ENCODE measurements at places on chromosomes 1 and 21.

DNA sequence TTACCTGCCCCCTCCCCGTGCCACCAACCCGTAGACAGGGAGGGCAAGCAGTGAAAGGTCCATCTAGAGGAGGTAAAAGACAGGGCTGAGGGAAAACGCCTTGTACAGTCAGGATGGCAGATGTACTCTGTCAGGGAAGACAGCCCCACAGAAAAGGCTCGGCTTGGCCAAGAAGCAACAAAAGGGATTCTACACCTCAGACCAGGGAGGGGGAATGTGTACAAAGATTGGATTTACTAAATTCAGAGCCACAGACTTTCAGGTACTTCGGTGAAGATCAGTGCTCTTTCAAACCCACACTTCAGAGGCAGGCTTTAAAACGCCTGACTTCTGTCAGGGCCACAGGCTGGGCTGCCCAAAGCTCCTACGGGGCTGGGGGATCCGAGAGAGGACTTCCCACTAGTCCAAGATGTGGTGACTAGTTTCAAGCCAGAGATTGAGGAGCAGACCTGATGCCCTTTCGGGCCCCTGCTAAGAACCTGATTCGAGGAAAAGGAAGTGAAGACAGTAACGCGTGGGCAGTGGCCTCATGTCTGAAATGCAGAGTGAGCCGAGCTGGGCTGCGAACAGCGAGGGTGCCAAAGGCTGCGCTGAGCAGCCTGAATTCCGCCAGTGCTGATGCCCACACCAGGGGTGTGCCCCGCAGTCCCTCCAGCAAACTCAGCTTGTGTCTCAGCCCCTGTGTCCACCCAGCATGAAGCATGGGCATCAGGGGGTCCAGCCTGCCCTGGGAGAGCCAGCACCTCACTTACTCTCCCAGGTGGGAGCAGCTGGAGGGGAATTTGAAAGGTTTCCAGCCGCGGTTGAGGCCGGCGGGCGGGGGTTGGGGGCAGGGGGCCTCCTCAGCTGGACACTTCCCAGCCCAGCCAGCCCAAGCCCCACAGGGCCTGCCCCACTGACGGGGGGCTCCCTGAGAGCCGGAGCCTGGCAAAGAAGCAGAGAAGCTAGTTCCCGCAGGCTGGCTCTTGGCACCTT lies 36.2 kb downstream of the KIAA1614 start:
- H3K4me3 ChIP-seq, result no peak overlapping the region
- H3K36me3 ChIP-seq, result peaks cover 41% of the 10 kb centered on the region
- H3K27ac ChIP-seq, result no peak overlapping the region
- H3K4me1 ChIP-seq, result peaks cover 5% of the 10 kb centered on the region

- no peak overlapping the region for H3K27ac ChIP-seq
- no peak for DNase-seq
- H3K4me3 ChIP-seq, result no peak overlapping the region
- peaks cover 5% of the 10 kb centered on the region for H3K27me3 ChIP-seq
Measured at GRCh38 chr21:44533891-44534627, 5.9 kb downstream of the KRTAP10-1 start.

DNA sequence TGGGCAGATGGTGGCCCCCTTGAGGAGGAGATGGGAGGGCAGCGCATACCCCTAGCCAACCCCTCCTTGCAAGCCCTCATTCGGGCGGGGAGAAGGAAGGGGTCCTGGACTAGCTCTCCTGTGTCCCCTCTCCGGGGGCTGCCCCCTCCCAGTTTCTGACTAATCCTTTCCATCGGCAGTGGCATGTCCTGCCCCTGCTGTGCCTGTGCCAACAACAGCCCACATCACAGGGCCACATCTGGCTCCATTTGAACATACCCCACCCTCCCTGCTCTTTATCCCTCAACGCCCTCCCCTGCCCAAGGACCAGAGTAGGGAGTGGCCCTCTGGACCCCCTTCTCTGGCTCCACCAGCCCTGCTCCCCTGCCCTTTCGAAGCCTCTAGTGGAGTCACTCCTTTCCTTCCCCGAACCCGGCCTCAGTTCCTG lies 11.0 kb upstream of the LMNA start:
- H3K27me3 ChIP-seq, result peaks cover 38% of the 10 kb centered on the region
- H3K27ac ChIP-seq, result peak overlapping the region; percentile 96
- no peaks in the 10 kb centered on the region for H3K36me3 ChIP-seq
- H3K4me3 ChIP-seq, result no peak overlapping the region
- no peak for DNase-seq

GRCh38 chr1:167659450-167659849 lies 29.4 kb downstream of the RCSD1 start:
- peak overlapping the region; percentile 68 for H3K27ac ChIP-seq
- peaks cover 51% of the 10 kb centered on the region for H3K36me3 ChIP-seq
- H3K4me3 ChIP-seq, result no peak overlapping the region
- H3K27me3 ChIP-seq, result no peaks in the 10 kb centered on the region

GRCh38 chr1:162081316-162081715 lies 11.8 kb downstream of the NOS1AP start:
- H3K4me3 ChIP-seq, result no peak overlapping the region
- no peak overlapping the region for H3K27ac ChIP-seq
- H3K4me1 ChIP-seq, result no peaks in the 10 kb centered on the region
- H3K27me3 ChIP-seq, result peaks cover 22% of the 10 kb centered on the region
- H3K36me3 ChIP-seq, result no peaks in the 10 kb centered on the region

- no peak overlapping the region for H3K27ac ChIP-seq
- H3K4me3 ChIP-seq, result no peak overlapping the region
- H3K4me1 ChIP-seq, result no peaks in the 10 kb centered on the region
- no peaks in the 10 kb centered on the region for H3K36me3 ChIP-seq
- DNase-seq, result no peak
- H3K27me3 ChIP-seq, result peaks cover 9% of the 10 kb centered on the region
Measured at GRCh38 chr1:229217716-229218115, 53.2 kb upstream of the RAB4A start.

GRCh38 chr21:16034446-16035190 lies 304.8 kb downstream of the USP25 start:
- H3K27ac ChIP-seq, result no peak overlapping the region
- H3K27me3 ChIP-seq, result no peaks in the 10 kb centered on the region

DNA sequence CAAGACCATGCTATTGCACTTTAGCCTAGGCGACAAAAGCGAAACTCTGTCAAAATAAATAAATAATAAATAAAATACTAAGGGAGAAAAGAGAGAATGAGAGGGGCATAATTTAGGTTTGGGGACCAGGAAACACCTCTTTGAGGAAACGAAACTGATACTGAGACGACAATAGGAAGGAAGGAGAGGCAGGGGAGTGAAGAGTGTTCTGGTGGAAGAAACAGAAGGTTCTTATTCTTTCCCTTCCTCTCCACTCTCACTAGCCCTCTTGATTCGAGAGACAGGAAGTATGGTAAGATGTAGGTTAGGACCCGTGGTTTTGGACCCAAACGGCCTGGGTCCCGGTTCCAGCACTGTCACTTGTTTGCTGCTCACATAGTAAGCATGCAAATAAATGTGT lies 1.6 kb upstream of the NKAIN1 start:
- H3K27ac ChIP-seq, result no peak overlapping the region
- no peaks in the 10 kb centered on the region for H3K36me3 ChIP-seq
- H3K27me3 ChIP-seq, result peaks cover 43% of the 10 kb centered on the region
- no peak for DNase-seq
- H3K4me1 ChIP-seq, result peaks cover 10% of the 10 kb centered on the region

DNA sequence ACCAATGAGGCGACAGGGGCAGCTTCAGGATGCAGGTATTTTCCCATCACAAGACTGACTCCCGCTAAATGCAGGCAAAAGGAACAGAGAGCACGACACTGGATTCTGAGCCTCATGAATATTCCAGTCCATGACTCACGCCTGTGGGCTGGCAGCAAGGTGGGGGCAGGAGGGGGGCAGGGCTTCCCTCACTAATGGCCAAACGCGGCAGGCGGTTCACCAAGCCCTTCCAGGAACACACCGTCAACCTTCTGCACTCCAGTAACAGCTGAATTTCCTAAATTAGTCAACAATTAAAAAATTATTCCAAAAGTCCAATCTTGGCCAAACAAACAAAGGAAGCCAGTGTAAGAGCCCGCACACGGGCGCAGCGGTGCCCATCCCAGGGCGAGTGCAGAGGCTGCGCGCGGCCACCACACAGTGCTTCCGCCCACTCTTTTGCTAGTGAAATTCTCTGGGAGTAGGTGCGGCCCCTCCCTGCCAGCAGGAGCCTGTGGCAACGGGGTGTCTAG lies 12.5 kb upstream of the GPR153 start:
- DNase-seq, result no peak
- H3K4me3 ChIP-seq, result no peak overlapping the region
- H3K4me1 ChIP-seq, result no peaks in the 10 kb centered on the region
- H3K27ac ChIP-seq, result no peak overlapping the region
- H3K27me3 ChIP-seq, result no peaks in the 10 kb centered on the region
- H3K36me3 ChIP-seq, result peaks cover 2% of the 10 kb centered on the region

DNA sequence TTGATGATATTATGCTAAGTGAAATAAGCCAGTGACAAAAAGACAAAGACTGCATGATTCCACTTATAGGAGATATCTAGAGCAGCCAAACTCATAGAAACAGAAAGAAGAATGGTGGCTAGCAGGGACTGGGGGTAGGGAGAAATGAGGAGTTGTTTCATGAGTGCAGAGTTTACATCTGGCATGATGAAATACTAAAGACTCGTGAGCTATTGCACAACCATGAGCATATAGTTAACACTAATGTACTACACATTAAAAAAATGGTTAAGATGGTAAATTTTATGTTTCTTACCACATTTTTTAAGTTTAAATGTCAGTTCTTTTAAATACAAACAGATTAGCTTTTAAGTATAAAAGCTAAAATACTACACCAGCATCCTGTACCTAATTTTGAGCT lies 57.8 kb downstream of the ESRRG start:
- no peaks in the 10 kb centered on the region for H3K4me1 ChIP-seq
- no peak overlapping the region for H3K27ac ChIP-seq
- H3K36me3 ChIP-seq, result no peaks in the 10 kb centered on the region
- no peak for DNase-seq

DNA sequence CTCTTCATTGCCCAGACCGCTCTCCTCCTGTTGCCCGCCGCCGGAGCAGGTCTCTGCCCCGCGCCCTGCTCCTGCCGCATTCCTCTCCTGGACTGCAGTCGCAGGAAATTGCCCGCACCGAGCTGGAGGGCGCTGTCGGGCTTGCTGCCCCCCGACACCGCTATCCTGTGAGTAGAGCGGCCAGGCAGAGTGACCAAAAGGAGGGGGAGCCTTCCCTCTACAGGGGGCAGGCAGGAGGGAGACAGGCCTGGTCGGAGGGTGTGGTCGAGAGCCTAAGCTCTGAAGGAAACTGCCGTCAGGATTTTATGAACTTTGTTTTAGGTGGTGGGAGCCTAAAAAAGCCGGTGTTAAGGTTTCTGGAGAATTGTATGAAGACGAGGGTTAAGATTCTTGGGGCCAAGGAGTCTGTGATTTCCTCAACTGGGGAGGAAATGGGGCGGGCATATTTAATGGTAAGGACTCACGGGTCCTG lies 517 bp downstream of the LRIG2 start:
- H3K4me1 ChIP-seq, result peaks cover 20% of the 10 kb centered on the region
- DNase-seq, result no peak
- peak overlapping the region; percentile 93 for H3K27ac ChIP-seq
- peaks cover 13% of the 10 kb centered on the region for H3K36me3 ChIP-seq

DNA sequence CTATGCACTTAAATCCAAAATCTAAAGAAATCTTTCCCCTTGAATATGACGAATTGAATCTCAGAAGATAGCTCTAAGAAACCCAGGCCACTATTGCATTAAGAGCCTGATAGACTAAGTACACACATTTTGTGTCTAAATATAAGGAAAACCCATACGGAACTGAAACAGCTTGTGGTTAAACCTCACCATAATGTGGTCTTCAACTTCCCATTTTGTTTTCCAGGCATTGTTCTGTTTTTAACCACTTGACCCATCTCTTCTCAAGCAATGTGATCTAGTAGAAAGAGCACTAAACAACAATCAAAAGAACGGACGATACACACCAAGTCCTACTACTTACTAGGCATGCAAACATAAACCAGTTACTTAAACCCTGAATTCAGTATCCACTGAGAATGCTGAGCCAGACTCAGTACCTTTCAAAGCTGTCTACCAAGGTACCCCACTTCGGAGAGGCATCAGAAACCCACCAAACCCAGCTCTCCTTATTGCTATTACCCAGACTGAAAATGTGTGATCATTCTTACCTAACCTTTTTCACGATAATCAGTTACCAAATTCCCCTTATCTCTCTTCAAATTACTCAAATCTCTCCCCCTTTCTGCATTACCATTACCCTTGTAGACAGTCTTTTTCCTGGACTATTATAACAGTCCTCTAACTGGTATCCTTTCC lies 12.8 kb downstream of the OTUD7B start:
- H3K27ac ChIP-seq, result peak overlapping the region; percentile 75
- peaks cover 50% of the 10 kb centered on the region for H3K4me1 ChIP-seq
- H3K27me3 ChIP-seq, result no peaks in the 10 kb centered on the region
- peaks cover 41% of the 10 kb centered on the region for H3K36me3 ChIP-seq

- H3K27me3 ChIP-seq, result peaks cover 62% of the 10 kb centered on the region
- H3K4me1 ChIP-seq, result no peaks in the 10 kb centered on the region
- no peaks in the 10 kb centered on the region for H3K36me3 ChIP-seq
- no peak overlapping the region for H3K4me3 ChIP-seq
- no peak overlapping the region for H3K27ac ChIP-seq
Measured at GRCh38 chr1:165369255-165369848, 12.8 kb upstream of the LMX1A start.

DNA sequence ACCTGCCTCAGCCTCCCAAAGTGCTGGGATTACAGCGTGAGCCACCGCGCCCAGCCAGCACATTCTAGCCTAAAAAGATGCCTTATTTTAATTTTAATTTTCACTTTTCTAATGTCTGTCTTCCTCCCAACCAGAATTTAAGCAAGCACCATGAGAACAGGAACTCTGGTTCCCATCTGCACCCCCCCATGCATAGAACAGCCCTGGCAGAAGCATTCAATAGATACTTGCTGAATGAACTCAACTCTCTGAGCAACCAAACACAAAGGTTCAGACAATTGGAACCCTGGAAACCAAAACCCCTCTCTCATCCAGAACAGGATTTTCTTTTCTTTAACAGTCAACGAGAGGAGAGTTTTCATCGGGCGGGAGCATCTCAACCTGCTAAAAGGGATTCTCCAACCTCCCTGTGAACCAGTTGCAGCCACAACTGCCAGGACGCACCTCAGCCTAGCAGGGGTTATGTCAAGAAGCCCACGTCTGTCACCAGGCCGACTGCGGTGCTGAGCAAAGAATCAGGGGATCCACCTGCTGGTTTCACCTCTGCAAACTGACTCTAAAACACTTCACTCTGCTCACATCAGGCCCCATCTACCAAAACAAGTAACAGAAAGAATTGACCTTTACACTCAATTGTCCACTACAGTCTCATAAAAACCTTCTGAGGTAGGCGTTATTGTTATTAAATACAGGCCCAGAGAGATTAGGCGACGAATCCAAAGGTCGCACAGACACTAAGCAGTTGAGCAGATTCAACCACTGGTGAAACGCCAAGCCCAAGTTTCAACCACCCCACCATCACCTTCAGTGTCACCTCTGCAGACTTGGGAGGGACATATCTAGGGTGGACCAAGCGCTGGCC lies 1.7 kb downstream of the KIAA2013 start:
- peak overlapping the region; percentile 42 for H3K27ac ChIP-seq
- no peaks in the 10 kb centered on the region for H3K27me3 ChIP-seq
- no peak for DNase-seq
- H3K36me3 ChIP-seq, result peaks cover 33% of the 10 kb centered on the region
- H3K4me3 ChIP-seq, result peak overlapping the region; percentile 86

- H3K36me3 ChIP-seq, result no peaks in the 10 kb centered on the region
- H3K4me3 ChIP-seq, result no peak overlapping the region
- no peak overlapping the region for H3K27ac ChIP-seq
- no peak for DNase-seq
- H3K27me3 ChIP-seq, result peaks cover 2% of the 10 kb centered on the region
Measured at GRCh38 chr1:154896771-154897286, 26.7 kb upstream of the KCNN3 start.

All from activated CD4-positive, alpha-beta T cell treated with anti-CD3 and anti-CD28 coated beads, Interleukin-2, amount 10 ng/mL, durations not matched to agents 24 days and 14 days (primary cell).